Glutamatergic neuron (in vitro differentiated cells): ENCODE measurements at places on chromosomes 6 and 20. TPM values are rescaled to one million over a fixed set of nuclear protein-coding genes. Genes with fewer than 3 reads are reported as not detected.

KCNB1 gene
- total RNA-seq: 3.1 TPM

C4B gene
- 6.4 TPM for total RNA-seq

GPR63 gene
- total RNA-seq: 6.6 TPM

CAGE1 gene
- not detected for total RNA-seq

EEF1A1 gene
- 6,372 TPM for total RNA-seq

RSPO4 gene
- 0.86 TPM for total RNA-seq

PREP gene
- total RNA-seq: 206 TPM

TAP2 gene
- total RNA-seq: 1.9 TPM

WTAP gene
- 108 TPM for total RNA-seq
